ENCODE measurements at places on chromosomes 1 and 21.

DNA sequence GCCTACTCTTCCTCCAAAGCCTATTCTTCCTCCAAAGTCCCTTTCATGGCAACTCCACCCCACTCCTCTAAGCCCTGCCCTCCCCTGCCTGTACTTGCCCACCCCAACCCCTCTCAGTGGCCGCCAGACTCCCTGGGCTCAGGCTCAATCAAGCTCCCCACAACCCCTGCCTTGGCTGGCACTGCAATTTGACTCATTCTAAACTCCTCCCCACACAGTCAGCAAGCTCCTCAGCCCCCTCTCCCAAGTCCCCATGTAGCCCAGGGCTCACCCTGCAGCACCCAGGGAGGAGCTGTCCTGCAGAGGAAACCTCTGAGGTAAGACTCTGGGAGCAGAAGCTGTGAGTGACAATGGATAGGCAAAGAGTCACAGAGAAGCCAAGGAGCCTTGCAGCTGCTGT lies 3.6 kb upstream of the VSIG8 start:
- DNase-seq = no peak

DNA sequence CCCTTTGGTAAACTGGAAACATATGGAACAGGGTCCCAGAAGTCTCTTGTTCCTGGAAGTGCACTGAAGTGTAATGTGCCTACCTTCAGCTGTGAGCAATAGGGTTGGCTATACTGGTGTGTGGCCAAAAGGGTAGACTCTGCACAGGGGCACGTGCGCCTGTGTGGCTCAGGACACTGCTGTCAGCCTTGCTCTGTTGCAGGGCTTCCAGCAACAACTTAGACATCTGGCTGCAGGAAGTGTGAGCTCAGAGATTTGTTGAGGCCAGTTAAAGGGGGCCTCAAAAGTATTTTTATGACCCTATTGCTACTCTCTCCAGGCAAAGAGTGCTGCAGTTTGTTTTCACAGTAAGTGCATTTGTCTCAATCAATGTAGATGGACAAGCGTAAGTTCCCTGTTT lies 7.5 kb downstream of the CTPS1 start:
- DNase-seq = no peak

GRCh38 chr1:93878501-93878888 lies 511 bp downstream of the DNTTIP2 start:
- DNase-seq = no peak

GRCh38 chr1:37177230-37177864 lies 143.0 kb upstream of the GRIK3 start:
- peak; percentile 11 for DNase-seq

DNA sequence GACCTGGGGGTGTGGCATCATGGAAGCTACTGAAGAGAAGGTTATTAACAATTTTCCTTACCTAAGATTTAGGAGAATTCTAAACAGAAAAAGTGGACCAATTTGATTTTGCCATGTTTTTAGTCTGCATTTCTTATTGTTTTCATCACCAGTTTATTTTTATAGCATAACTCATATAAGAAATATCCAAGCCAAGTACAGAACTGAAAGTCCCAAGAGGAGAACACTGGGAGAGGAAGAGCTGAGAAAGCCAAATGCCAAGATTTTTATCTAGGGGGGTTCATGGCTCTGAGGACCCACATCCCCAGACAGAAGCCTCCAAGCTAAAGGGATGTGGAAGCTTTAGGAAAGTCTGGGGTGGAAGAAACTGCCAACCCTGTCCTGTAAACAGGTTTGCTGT lies 109.4 kb upstream of the DUSP10 start:
- no peak for DNase-seq

GRCh38 chr1:21829294-21829693 lies 17.2 kb downstream of the LDLRAD2 start:
- DNase-seq = no peak

- DNase-seq = peak; percentile 71
These were observed 20.1 kb upstream of the COL16A1 start for GRCh38 chr1:31723828-31724359.

DNA sequence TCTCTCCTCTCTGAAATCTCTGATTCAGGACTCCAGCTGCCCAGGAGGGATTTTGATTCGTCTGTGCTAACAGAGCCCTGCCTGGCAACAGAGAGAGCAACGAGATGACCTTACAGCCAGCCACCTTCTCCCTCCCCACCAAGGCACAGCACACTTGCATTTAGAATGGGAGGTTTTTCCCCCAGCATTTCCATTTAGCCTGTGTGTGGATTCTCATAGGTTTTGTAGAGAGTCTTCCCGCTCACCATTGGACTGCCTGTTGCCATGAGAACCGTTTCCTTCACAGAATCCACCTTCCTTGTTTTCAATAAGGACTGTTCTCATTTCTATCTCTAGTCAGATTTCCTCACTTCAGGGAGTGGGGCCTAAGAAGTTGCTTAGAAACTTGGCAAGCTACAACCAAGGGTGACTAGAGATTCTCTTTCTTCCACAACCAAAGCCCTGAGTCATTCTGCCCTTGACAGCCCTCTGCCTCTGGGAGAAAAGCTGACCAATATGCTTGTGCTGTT lies 5.8 kb upstream of the IKBKE start:
- no peak for DNase-seq

DNA sequence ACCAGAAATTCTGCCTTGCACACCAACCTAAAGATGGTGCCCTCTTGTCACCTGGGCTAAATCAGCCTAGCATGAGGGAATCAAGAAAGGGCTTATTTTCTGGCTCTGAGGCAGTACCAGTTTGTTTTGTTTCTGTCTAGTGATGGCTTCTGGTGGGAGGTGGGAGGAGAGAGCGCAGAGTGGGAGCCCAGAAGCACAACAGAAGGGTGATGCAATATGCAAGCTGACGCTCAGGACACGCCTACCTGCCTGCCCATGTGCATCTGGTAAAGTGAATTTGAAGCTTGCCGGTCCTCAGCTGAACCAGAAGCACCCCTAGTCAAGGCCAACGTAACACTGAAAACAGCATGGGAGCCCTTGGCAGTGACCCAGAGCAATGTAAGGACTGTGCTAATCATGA lies 138.4 kb upstream of the TIAM1 start:
- DNase-seq = no peak

- no peak for DNase-seq
These were observed 112.1 kb upstream of the SLC45A1 start for GRCh38 chr1:8205771-8206170.

DNA sequence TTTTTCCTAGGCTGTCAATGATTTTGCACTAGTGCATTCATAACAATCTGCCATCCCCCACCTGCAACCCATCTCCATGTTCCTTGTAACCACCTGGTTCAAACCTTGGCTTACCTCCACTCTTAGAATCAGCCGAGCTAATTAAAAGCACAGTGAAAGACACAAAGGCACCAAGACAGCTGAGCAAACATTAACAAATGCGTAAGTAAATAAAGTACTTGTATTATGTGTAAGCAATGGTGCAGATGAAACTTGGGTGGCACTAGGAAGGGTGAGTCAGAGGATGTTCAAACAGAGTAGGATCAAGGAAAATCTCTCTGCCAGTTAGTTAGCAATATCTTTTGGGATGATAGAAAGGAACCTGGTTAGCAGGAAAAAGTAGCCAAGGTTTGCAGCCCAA lies 5.1 kb upstream of the FOXJ3 start:
- DNase-seq = peak; percentile 31

GRCh38 chr1:228087771-228088251 lies 5.3 kb downstream of the ARF1 start:
- no peak for DNase-seq

GRCh38 chr1:204887846-204888245 lies 17.2 kb downstream of the NFASC start:
- no peak for DNase-seq

DNA sequence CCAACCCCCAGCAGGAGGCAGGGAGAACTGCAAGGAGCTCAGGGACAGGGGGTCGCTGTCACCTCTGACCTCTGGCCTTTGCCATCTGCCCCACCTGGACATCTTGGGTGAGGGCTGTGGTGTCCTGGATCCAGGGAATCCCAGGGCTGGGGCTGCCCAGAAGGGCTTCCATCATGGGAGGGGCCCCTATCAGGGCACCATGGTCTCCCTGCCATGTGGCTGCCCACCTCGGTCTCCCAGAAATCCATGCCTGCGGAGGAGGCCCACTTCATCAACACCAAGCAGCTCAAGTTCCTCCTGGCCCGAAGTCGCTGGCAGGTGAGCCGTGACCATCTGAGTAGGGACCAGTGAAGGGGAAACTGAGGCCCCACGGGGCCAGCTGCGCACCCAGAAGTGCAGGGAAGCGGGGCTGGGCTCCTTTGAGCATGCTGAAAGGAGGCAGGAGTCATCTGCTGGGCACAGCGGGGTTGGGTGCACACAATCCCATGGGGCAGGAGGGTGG lies 36.1 kb downstream of the TRIM11 start:
- no peak for DNase-seq

- no peak for DNase-seq
These were observed 262.7 kb upstream of the RGS18 start for GRCh38 chr1:191895462-191896058.

DNA sequence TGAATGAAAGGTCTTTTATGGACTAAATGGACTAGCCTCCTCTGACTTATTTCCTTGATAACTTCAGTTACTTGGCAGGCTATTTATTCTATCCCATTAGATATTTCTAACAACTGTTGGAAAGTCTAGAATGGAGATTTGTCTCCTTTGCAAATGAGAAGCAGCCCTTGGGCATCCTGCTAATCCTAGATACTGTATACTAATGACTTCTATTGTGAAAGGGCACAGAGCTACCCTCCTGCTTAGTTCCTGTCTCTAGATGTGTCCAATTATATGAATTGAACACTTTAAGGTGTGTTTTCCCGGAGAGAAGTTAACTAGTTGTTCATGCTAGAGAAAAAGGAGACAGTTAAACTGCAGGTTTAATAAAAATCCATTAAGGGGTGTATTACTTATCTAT lies 10.2 kb upstream of the NCMAP start:
- no peak for DNase-seq

GRCh38 chr21:41776778-41777177 lies 9.9 kb upstream of the RIPK4 start:
- no peak for DNase-seq

GRCh38 chr21:39048574-39048973 lies 134.7 kb downstream of the PSMG1 start:
- no peak for DNase-seq

DNA sequence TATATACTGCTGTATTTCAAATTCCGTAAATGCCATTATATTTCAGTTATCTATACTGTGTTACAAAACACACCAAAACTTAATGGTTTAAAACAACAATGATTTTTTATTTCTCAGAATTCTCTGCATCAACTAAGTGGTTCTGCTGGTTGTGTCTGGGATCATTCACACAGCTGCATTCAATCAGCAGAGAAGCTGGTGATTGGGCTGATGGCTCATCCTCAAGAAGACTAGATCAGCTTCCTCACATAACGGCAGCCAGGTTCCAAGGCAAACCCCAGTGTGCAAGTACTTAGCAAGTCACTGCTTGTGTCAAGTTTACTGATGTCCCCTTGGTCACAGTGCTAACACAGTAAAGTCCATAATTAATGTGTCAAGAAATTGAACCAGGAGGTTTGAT lies 86.3 kb upstream of the VANGL1 start:
- no peak for DNase-seq

GRCh38 chr1:52403566-52404115 lies 582 bp downstream of the ORC1 start:
- peak; percentile 24 for DNase-seq

- no peak for DNase-seq
These were observed 24.6 kb downstream of the KCNK1 start for GRCh38 chr1:233638513-233638912.

DNA sequence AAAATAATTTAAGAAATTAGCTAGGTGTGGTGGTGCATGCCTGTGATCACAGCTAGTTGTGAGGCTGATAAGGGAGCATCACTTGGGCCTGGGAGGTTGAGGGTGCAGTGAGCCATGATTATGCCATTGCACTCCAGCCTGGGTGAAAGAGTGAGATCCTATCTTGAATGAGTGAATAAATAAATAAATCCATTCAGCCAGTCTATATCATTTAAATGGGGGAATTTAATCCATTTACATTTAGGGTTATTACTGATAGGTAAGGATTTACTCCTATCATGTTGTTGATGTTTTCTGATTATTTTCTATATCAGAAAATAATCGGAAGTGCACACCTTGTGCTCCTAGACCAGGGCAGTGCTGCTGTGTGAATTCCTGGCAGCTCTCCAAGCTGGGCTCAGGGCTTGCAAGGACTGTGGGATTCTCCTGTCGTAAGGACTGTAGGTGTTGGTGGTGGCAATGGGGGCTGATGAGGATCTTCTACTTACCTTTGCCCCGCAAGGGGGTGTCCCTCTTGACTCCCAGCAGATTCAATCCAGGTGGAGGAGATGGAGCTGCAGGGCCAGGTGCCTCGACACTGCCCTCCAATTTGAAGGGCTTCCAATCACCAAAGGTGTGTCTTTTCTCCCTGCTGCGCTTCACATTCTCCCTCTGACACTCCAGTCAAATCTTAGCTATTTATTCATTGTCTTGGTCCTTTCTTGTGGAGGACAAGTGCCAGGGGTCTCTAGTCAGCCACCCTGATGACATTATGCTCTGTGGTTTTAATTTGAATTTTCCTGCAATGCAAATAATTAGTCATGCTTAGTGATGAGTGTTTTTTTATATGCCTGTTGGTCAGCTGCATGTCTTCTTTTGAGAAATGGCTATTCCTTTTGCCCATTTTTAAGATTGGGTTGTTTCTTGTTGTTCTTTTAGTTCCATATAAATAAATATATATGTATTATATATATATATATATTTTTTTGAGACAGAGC lies 14.1 kb upstream of the TRAPPC10 start:
- DNase-seq = no peak

- DNase-seq = no peak
These were observed 27.1 kb downstream of the SLC30A1 start for GRCh38 chr1:211551638-211552460.

GRCh38 chr1:14952626-14953314 lies 200.8 kb upstream of the TMEM51 start:
- DNase-seq = no peak

- no peak for DNase-seq
These were observed 38.5 kb upstream of the COL18A1 start for GRCh38 chr21:45366476-45366875.

DNA sequence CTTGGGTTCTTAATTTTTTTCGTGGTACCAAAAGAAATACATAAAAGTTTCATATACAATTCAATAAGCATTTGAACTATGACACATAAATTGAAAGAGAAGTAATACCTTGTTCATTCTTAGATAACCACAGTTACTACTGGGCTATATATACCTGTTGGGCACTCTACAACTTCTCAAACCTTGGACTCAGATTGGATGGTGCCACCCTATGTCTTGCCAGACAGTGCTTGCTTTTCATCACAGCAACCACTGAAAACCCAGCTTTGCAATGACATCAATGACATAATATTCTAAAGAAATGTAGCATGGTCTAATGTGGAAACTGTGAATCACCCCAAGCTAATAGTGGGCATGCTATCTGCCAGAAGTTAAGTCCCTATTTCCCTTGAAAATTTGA lies 62.8 kb upstream of the DPH5 start:
- DNase-seq = no peak

GRCh38 chr1:116690849-116691406 lies 23.4 kb upstream of the IGSF3 start:
- DNase-seq = no peak

GRCh38 chr1:191889623-191890003 lies 268.6 kb upstream of the RGS18 start:
- no peak for DNase-seq

- no peak for DNase-seq
These were observed 1.2 kb upstream of the CAMTA1 start for GRCh38 chr1:6783936-6784559.

- DNase-seq = no peak
These were observed 29.4 kb downstream of the MIER1 start for GRCh38 chr1:66954208-66954607.

Measured in HuH-7.5 (cell line).